ENCODE measurements at places on chromosomes 13 and 19.

- peak; percentile 43 for DNase-seq
These were observed 73.1 kb downstream of the LATS2 start for GRCh38 chr13:20988033-20988908.

DNA sequence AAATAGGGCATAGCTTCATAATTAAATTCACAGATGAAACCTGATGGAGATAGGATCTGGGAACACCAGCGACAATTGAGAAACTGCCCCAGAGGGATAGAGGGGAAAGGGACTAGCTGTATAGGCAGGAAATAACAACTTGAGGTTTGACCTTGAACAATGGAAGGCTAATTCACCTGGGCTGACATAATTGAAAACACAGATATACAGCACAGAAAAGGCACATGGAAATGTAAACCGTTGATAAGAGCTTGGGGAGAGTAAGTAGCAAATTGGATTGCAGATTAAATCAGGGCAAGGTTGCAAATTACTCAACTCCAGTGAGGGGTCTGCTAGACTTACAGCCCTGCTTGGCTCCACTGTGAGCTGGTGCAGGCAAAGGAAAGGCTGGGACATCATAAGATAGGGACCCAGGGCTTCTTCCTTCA lies 246.7 kb downstream of the DLEU7 start:
- no peak for DNase-seq

DNA sequence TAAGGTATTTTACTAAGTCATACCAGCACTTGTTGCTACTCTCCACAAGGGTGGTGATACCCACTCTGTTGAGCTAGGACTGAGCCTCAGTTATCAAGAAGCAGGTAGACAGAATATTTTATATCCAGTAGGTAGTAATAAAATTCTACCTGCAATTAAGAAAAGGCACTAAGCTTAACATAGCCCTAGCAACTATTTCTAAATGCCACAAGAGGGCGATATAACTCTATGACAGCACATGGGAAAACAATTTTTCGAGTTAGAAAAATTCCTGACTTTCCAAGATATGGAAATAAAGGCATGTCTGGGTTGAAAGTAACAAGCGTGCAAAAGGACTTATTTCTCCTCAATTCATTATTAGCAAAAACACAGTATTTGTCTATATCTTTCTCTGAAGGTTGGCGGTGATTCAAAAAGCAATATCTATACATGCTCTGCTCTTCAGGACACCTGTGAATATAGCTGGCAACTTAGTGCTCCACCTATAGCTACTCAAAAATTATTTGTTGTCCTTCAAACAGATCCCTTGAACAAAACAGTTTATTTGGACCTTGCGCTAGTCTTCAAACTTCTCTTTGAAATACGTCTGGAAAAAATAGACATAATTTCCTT lies 14.7 kb downstream of the CCDC169 start:
- no peak for DNase-seq

DNA sequence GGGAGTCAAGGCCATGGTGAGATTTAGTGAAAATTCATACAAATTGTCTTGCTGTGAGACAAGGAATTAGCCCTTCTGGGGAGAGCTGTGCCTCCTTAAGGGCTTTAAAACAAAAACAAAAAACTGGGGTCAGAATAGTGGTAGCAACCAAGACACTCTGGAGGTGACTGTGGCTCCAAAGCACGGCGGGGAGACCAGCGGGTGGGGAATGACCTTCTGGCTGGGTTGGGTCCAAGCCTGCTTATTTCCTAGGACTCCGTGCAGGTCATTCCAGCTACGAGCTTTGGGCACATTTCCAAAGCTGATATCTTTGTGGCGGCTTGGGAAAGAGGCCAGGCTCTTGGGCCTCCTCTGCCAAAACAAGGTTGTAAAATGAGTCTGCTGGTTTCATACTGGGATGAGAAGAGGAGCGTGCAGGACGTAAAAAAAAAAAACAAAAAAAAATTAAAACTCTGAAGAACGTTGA lies 348.3 kb downstream of the UQCRFS1 start:
- no peak for DNase-seq

DNA sequence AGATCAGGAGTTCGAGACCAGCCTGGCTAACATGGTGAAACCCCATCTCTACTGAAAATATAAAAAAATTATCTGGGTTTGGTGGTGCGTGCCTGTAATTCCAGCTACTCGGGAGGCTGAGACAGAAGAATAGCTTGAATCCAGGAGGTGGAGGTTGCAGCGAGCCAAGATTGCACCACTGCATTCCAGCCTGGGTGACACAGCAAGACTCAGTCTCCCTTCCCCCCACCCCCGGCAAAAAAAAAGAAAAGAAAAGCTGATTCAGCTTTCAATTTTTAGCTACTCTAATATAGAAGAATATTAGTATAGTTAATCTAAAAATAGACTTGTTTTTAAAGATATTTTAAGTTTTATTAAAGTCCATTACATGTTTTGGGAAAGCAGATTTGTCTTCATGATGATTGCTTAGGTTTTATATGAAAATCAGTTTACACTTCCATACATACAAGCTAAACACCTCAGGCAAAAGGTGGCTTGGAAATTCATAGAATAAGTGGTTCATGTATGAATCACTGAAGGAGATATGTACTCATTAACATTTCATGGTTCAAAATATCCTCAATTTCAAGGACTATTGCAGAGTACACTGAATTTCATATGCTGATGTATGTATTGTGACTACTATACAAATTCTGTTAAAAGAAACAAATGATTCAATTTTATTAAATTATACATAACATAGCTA lies 165.2 kb downstream of the TDRD3 start:
- DNase-seq: no peak

DNA sequence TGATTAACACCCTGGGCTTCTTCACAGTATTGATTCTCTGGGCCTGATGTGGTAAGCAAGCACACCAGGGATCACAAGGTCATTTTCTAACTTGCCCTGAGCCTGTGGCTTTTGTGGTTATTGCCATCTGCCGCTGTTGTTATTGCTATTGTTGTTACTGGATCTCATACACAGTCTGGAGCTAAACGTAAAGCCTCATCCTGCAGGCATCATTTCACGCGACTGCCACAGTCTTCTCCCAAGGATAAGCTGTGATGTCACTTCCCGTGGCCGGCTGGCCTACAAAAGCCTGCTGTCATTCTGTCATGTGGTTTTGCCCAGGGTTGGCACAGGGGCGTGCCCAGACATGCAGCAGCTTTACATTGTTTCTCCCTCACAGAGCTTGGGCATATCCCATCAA lies 154.0 kb upstream of the GPR12 start:
- no peak for DNase-seq

GRCh38 chr13:63625869-63626268 lies 2210.2 kb upstream of the PCDH20 start:
- no peak for DNase-seq

DNA sequence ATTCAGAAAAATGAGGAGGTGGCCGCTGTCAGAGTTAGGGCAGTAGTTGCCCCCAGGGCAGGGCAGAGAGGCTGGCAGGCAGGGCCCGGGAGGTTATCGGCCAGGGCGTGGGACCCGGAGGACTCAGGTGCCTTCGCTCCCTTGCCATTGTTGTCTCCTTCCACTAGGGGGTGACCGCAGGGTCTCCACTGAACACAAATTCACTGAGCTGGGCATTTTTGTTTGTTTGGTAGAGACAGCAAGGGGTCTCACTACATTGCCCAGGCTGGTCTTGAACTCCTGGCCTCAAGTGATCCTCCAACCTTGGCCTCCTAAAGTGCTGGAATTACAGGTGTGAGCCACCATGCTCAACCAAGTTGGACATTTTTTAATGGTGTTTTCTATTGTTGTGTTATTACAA lies 25.1 kb downstream of the CARS2 start:
- no peak for DNase-seq

- no peak for DNase-seq
These were observed 68.7 kb downstream of the MAP4K1 start for GRCh38 chr19:38549061-38549460.

- DNase-seq: no peak
These were observed 2.0 kb downstream of the RAB20 start for GRCh38 chr13:110559429-110559943.

GRCh38 chr13:41332829-41333228 lies 21.8 kb downstream of the NAA16 start:
- no peak for DNase-seq

- no peak for DNase-seq
These were observed 3.5 kb upstream of the ADM5 start for GRCh38 chr19:49685845-49686332.

DNA sequence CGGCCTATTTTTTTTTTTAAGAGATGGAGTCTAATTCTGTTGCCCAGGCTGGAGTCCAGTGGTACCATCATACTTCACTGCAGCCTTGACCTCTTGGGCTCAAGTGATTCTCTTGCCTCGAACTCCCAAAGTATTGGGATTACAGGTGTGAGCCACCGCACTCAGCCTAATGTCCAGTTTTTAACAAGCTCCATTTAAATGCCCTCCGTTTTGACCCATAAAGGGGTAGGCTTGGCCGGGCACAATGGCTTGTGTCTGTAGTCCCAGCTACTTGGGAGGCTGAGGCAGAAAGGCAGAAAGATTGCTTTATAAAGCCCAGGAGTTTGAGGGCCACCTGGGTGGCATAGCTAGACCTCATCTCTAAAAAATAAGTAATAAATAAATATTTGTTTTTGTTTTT lies 11.8 kb downstream of the LDLR start:
- DNase-seq: no peak

- DNase-seq: no peak
These were observed 246.7 kb downstream of the RFC3 start for GRCh38 chr13:34064456-34065205.

DNA sequence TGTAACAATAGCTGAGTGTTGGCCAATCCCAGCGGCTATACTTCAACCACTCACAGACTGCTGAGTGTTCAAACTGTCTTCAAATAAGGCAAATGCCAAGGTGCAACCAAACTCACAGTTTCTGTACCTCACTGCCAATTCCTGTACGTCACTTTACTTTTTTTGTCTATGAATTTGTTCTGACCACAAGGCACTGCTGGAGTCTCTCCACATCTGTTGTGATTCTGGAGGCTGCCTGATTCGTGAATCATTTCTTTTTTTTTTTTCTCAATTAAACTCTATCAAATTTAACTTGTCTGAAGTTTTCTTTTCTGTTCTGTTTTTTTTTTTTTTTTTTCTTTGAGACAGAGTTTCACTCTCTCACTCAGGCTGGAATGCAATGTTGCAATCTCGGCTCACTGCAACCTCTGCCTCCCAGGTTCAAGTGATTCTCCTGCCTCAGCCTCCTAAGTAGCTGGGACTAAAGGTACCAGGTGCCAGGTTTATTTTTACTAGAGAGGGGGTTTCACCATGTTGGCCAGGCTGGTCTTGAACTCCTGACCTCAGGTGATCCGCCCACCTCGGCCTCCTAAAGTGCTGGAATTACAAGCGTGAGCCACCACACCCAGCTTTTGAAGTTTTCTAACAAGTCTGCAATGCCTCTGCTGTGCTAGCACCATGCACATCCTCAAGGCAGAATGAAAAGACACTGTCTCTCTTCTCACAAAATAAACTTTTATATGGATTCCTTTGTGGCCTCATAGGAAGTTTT lies 401.7 kb downstream of the IRS2 start:
- no peak for DNase-seq

- no peak for DNase-seq
These were observed 20.4 kb upstream of the CPB2 start for GRCh38 chr13:46124967-46125933.

DNA sequence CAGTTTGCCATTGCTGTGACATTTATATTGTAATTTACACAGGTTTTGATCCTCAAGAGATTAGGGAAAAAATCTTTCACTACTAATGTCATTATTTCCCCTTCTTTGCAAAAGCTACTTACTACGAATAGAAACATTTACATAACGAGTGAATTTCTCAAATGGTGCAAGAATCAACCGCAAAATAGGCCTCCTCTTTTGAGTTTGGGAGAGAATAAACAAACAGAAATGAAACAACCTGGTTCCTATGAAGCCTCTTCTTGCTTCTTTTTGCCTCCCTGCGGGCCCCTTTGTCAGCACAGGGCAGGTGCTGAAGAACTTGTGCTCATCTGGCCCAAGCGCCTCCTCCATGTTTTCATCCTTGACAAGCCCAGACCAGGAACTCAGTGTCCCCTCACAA lies 10.1 kb upstream of the GJA3 start:
- no peak for DNase-seq
